ENCODE measurements at places on chromosomes 13 and 19.

DNA sequence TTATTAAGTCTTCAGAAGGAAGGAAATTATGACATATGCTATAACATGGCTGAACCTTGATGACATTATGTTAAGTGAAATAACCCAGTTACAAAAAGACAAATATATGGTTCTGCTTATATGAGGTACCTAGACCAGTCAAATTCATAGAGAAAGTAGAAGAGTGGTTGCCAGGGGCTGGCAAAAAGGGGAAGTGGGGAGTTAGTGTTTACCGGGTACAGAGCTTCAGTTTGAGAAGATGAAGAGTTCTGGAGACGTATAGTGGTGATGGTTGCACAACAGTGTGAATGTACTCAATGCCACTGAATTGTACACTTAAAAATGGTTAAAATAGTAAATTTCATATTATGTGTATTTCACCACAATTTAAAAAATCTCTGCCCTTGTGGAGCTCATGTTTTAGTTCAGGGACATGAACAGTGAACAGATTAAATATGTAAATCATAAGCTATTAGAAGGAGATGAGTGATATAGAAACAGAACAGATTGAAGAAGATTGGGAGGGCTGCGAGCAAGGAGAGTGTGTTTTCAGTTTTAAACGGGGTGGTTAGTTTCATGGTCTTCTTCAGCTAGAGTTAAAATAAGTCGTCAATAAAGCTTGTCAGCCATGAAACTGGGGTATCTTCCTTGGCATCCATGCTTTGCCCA, 355.2 kb downstream of the KCNRG start:
- no peak for DNase-seq

DNA sequence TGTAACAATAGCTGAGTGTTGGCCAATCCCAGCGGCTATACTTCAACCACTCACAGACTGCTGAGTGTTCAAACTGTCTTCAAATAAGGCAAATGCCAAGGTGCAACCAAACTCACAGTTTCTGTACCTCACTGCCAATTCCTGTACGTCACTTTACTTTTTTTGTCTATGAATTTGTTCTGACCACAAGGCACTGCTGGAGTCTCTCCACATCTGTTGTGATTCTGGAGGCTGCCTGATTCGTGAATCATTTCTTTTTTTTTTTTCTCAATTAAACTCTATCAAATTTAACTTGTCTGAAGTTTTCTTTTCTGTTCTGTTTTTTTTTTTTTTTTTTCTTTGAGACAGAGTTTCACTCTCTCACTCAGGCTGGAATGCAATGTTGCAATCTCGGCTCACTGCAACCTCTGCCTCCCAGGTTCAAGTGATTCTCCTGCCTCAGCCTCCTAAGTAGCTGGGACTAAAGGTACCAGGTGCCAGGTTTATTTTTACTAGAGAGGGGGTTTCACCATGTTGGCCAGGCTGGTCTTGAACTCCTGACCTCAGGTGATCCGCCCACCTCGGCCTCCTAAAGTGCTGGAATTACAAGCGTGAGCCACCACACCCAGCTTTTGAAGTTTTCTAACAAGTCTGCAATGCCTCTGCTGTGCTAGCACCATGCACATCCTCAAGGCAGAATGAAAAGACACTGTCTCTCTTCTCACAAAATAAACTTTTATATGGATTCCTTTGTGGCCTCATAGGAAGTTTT, 401.7 kb downstream of the IRS2 start:
- DNase-seq = no peak

GRCh38 chr19:34661357-34661756, 15.6 kb downstream of the SCGB2B2 start:
- no peak for DNase-seq

DNA sequence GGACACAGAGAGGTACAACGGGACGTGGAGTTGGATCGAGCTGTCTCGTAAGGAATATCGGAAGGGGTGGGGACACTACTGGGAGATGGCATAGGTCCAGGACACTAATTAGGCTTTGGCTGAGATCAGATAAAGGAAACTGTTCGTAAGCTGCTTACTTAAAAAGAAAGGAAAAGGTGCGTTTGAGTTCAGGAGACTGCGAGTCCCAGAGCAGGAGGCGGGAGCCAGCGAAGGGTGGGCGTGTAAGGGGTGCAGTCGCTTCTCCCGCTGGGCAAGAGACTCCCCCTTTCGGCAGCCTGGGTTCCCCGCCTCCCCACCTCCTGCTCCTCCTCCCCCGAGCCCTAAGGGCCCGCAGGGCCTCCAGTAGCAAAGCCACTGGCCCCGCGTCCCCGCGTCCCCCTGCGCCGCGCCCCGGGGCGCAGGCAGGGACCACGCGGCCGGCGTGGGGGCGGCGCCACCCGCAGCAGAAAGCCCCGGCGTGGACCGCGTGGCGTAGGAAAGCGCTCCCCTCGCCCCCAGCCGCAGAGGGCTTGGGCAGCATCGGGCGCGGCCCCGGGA, 547 bp downstream of the ABCC4 start:
- DNase-seq = peak; percentile 49

DNA sequence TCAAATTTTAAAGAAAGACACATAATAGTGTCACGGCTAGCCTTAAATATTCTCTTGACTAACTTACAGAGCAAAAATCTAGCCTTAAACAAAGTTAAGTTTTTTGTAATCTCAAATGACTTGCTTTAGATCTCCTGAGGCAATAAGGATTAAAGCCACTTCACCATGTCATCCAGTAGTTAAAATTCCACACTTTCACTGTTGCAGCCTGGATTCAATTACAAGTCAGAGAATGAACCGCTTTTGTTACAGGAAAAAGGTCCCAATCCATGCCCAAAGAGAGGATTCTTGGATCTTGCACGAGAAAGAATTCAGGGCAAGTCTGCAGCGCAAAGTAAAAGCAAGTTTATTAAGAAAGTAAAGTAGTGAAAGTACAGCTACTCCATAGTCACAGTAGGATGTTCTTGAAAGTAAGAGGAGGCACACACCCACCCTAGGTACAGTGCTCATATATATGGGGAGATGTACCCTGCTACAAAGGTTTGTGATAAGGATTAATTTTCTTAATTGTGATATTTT, 34.6 kb upstream of the CD177 start:
- no peak for DNase-seq

DNA sequence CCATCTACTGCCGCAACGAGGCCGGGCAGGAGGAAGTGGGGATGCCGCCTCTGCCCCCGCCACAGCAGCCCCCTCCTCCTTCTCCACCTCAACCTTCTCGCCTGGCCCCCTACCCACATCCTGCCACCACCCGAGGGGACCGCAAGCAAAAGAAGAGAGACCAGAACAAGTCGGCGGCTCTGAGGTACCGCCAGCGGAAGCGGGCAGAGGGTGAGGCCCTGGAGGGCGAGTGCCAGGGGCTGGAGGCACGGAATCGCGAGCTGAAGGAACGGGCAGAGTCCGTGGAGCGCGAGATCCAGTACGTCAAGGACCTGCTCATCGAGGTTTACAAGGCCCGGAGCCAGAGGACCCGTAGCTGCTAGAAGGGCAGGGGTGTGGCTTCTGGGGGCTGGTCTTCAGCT, 3.4 kb upstream of the NUP62 start:
- DNase-seq = no peak

DNA sequence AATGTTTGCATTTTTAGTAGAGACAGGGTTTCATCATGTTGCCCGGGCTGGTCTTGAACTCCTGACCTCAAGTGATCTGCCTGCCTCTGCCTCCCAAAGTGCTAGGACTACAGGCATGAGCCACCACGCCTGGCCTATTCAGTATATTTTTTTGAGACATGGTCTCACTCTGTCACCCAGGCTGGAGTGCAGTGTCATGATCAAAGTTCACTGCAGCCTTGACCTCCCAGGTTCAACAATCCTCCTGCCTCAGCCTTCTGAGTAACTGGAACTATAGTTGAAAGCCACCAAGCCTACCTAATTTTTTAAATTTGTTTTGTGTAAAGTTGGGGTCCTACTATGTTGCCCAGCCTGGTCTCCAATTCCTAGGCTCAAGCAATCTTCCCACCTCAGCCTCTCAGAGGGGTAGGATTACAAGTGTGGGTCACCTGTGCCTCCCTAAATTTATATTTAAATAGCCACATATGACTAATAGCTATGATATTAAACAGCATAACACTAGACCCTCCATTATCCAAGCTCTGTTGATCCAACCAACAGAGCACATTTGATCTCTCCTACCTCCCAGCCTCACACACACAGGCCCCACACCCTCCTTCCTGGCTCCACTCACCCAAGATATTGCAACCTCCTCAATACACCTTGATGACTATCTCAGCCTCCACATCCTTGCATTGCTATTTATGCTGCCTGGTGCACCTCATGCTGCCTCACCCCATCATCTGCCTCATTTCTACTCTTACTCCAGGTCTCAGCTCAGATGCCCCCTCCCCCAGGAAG, 2.1 kb upstream of the CEACAM19 start:
- no peak for DNase-seq

- DNase-seq = no peak
These were observed 852 bp upstream of the SHISA7 start for GRCh38 chr19:55443824-55444480.

- no peak for DNase-seq
These were observed 19.1 kb downstream of the WTIP start for GRCh38 chr19:34500656-34501120.

DNA sequence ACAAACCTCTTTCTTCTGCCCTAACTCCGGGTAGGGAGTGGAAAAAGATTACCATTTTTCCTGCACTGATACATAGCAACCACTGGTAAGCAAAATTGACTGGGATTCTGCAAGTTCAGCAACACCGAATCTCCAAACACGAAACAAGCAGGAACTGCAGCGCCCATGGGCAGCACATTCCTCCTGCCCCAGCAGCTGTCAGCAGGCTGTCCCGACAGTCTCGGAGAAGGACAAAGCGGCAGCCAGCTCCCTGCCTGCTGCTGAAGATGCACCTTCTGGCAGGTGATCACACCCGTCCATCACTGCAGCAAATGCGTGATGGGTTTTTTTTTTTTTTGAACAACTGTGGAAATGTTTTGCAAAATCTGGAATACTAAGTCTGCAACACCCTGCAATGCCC, 6.7 kb downstream of the TMTC4 start:
- DNase-seq = no peak

DNA sequence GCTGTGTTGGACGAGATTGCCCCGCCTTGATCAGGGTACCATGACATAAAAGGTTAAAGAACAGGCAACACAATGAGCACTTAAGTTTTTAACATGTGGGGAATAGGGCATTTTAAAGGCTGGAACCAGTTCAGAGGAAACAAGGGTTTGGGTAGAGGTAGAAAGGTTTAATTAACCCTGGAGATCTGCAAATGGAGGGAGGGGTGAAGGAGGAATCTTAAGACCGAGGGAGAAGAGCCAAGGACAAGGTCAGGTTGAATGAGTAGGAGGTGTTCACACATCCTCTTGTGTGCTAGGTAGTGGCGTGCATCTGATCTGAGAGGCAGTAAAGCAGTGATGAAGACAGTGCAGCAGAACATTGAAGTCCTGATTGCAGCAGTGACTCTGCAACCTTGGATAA, 28.5 kb downstream of the SKA3 start:
- no peak for DNase-seq

DNA sequence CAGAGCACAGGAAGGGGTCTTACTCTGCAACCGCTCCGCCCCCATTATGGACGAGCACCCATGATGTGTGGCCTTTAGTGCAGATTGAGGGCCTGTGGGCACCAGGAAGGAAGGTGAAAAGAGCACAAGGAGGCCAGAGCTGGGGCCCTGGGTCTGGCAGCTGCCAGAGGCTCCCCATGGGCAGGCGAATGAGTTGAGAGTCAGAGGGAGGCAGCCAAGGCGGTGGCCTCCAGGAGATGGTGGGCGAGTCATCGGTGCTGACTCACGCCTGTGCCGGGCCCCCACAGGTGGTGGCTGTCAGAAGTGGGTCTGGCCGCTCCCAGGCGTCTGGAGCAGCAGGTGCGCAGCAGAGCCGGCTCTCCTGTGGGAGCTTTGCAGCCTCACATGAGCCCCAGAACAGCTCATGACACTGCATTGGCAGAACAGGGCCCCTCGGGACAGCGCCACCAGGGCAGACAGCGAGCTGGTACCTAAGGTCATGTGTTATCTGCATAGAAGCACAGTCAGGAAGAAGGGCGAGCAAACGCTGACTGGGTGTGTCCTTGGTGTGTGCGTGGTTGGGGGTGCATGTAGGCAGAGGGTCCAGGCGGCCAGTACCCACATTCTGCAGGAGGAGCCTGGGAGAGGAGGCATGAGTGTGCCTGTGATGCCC, 68.8 kb downstream of the CHST8 start:
- no peak for DNase-seq

- no peak for DNase-seq
These were observed 23.3 kb downstream of the RBM26 start for GRCh38 chr13:79382545-79383275.

GRCh38 chr19:39335168-39335548, 685 bp downstream of the GMFG start:
- DNase-seq = peak; percentile 12

- no peak for DNase-seq
These were observed 402.3 kb upstream of the SLITRK6 start for GRCh38 chr13:86201477-86201876.

GRCh38 chr13:106393776-106394175, 141.7 kb downstream of the EFNB2 start:
- no peak for DNase-seq

- no peak for DNase-seq
These were observed 20.8 kb upstream of the ZNF181 start for GRCh38 chr19:34713262-34713637.

DNA sequence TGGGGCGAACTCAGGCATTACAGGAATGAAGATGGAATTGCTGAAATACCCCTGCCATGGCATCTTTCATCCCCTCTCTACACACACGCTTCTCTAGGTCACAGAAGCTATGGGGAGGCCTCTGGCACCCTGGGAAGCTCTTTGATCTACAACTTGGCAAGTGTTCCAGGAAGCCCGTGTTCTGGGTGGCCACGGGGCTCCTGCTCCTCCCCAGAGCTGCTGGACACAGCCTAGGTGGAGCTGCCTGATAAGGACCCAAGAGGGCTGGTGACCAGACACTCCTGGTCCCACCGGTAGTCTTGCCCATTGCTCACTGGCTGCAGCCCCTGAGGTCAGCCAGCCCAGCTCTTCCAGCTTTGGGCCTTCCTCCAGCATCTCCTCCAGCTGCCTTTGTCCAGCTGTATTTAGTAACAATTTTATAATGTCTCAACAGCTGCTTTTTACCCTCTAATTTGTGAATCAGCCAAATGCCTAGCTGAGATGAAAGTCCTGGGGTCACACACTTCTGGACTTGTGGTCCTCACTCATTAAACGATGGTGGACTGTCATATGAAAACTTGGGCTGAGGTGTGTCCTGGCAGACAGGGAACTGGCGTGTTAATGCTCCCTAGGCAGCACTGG, 72.8 kb upstream of the SPATA13 start:
- no peak for DNase-seq

GRCh38 chr13:63195726-63196125, 1780.1 kb upstream of the PCDH20 start:
- DNase-seq = no peak
